ENCODE measurements at places on chromosomes 13 and 19.

DNA sequence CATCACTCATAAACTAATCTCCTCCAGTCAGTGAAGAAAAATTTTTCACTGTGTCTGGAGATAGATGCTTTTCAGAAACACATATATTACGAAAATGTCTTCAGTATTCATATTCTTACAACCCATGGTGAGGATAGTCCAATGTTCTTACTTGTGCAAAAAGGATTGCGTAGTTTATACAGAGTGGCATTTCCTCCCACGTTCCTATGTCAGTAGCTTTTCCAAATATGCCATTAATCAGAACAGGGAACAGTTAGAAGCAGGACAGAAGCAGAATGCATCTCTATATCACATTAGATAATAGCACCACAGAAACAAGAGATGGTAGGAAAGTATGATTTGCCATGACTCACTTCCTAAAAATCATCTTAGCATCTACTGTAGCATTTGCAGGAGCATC lies 282.9 kb downstream of the SLITRK5 start:
- no peak for DNase-seq

GRCh38 chr19:6774821-6775707 lies 2.6 kb downstream of the VAV1 start:
- no peak for DNase-seq

- DNase-seq: no peak
These were observed 4.1 kb downstream of the PCDH17 start for GRCh38 chr13:57635541-57636085.

- DNase-seq: no peak
These were observed 10.3 kb downstream of the CYP2B6 start for GRCh38 chr19:41001243-41001971.

Data from GM12864 (cell line).